ENCODE measurements at places on chromosomes 13 and 19.
A peak's percentile ranks its signal among the peaks of the same experiment; 100 is the strongest.

DNA sequence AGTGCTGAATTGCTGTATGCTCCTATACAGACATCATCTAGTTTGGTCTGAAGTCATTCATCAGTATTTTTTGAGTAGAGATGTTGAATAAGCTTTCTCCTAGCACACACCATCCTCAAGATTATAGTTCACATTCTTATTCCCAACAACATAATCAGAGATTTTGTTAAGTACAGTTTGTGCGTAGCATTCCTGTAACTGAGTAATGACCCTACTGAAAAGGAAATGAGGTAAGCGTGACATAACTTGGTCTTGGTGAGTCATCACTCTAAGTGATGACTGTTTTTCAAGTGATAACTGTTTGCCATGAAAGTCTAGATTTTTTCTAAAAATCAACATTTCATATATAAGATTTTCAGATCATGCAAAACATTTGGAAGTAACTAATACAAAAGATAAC is 18.5 kb upstream of the FAM216B start:
- DNase-seq = no peak

DNA sequence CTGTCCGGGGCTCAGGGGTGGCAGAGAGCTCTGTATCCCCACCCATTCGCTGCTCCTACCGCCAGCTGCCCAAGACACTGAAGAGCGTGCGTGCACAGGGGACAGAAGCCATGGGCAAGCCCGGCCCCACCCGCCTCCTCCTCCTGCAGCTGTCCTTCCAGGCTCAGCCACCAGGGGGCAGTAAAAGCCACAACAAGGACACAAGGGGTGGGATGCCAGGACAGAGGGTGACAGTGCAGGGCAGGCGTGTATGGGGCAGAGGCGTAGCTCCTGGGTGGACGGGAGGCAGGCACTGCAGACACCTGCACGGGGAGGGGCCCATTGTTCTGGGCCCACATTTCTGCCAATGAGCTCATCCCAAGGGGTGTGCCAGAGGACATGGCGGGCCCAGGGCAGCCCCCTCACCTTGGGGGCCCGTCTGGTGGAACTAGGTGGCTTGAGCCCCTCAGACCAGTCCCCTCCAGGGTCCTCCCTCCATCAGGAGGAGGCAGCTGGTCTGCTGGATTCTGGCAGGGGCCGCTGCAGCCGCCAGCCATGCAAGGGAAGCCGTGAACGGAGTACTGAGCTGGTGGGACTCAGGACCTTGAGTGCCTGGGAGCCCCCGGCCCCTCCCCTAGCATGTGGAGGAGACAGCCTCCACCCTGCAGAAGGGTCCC is 61.2 kb downstream of the MLLT1 start:
- DNase-seq = peak; percentile 89

DNA sequence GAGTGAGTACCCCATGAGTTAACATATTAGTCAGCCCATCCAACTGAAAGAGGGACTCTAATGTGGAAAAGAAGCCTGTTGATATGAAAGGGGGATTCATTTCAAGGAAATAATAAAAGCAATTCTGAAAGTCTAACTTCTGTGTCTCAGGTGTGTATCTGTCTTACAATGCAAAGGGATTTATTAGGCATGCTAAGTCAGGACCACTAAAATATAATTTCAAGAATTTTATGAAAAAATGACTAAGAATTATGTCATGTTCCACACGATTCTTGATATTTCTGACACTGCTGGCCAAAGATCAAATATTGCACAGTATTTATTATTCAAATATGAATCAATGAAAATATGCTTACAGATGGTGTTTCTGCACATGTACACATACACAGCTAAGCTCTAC is 130.8 kb downstream of the KLF12 start:
- no peak for DNase-seq

DNA sequence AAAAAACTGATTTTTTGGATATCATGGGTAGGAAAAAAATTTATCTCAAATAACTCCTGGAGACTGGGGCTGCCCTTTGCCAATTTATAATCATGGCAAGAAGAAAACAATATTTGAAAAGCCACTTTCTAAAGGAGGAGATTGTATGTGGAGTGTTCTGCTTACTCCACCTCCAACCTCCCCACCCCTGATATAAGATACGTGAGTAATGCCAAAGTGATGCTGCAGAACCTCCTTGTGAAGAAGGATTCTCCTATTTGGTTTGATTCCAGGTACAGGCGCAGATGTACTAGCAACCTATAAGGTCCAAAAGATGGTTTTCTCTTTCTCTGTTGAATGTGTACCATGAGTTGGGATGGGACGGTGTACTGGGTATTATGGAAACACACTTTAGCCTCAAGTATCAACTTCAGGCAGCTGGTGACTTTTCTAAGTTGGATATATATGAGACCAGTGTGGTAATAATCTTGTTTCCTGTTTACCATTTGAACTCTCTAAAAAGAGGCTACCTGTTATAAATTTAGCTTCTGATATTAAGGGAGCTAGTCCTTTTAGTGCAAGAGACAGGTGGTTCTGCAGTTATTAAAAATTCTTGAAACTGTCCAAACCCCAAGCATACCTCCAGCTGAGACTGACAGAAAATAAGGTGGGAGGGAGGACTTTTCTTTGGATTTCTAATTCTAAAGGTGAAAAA is 724.0 kb upstream of the MIR17HG start:
- DNase-seq = no peak

- no peak for DNase-seq
These were observed 725 bp downstream of the ZNF682 start for GRCh38 chr19:20038358-20039202.

GRCh38 chr19:3302755-3303154 is 63.6 kb upstream of the NFIC start:
- DNase-seq = no peak
